BJ (cell line): ENCODE measurements at places on chromosomes 12 and 14. TPM values are rescaled to one million over a fixed set of nuclear protein-coding genes. Genes with fewer than 3 reads are reported as not detected.

- DNase-seq = peak; percentile 31
These were observed 6.2 kb downstream of the IFT43 start for GRCh38 chr14:75991753-75992152.

DNA sequence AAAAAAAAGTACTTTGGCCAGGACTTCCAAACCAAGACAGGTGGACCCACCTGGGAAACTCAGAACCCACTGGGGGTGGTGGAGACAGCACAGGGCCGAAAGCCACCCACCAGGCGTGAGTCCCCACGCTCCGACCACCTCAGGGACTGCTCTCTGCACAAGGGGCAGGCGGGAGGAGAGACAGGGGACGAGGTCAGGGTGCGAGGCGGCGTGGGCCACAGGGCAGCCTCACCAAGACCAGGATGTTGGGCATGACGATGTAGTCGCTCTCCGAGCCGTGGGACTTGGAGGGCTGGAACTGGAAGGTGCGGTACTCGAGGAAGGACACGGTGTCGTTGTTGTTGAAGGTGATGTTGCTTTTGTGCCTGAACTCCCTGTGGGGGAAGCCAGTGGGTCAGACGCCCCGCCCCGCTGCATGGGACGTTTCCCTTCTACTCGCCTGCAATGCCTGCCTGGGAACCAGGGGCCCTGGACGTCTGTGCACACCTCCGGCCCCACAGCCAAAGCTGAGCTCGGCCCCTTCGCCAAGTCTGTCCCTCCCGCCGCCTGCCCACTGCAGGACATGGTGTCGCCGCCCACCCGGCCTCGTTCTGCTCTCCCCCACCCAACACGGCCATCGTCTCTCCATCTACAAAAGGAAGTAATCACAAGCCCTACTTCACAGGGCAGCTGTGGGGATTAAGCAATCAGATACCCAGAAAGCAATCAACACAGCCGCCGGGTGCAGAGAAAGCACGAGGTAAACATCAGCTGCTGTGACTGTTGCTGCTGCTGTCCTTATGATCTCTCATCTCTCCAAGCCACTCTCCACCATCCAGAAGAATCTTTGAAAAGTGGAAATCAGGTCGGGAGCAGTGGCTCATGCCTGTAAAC, 48.7 kb downstream of the SCARB1 start:
- DNase-seq = no peak

SLCO1B3 gene
- polyA plus RNA-seq = not detected in 2 replicates

SYCP3 gene
- 0.10 TPM in 1 of 2 replicates, not detected in the other for polyA plus RNA-seq

DNA sequence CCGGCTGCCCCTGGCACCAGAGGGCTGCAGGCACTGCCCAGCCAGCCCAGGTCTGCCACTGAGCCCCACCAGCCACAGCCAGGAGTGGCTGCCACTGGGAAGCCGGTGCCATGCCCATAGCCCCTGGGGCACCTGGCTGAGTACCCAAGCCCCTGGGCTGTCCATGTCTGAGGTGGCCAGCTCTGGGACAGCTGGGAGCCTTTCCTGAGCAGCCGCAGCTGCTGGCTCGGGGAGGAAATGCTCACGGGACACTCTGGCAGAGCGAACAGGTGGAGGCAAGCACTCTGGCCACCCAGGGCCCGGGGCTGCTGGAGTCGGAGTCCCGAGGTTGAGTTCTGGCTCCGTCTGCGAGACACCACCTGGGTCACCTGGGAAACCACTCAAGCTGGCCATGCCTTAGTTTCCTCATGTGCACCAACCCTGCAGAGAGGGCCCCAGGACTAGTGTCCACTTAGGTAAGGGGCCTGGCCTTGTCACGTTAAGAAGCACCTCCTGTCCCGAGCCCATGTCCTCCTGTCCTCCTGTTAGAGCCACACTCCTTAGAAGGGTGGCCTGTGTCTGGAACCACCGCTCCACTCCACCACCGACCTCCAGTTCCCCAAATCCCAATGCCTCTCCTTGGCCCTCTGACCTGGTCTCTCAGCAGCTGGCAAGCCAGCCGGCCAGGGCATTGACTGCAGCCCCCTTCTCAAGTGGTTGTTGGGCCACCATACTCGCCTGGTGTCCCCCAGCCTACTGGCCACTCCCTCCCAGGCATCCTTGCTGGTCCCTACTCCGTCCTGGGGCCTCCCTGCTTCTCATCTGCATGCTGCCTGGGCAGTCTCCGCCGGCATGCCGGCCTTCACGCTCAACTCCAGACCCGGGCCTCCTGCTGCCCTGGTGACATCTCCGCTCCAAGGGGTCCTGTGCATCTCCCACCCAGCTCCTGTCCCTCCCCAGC, 45.3 kb downstream of the BEGAIN start:
- DNase-seq = no peak

TMEM253 gene
- polyA plus RNA-seq = 0.55 and 0.75 TPM in 2 replicates

GRCh38 chr12:124231980-124232653, 62.8 kb upstream of the RFLNA start:
- no peak for DNase-seq

SOX5 gene
- polyA plus RNA-seq = 0.13 and 0.16 TPM in 2 replicates

DNA sequence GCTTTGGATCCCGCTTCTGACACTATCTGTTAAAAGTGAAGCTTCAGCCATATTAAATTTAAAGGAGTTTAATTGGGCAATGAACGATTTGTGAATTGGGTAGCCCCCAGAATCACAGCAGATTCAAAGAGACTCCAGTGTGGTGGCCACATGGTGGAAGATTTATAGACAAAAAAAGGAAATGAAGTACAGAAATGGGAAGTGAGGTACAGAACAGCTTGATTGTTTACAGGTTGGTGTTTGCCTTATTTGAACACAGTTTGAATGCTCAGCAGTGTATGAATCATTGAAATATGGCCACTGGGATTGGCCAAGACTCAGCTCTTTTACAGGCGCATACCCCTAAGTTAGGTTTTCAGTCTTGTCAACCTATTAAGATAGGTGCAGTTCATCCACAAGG, 21.9 kb downstream of the CCDC91 start:
- DNase-seq = no peak

- DNase-seq = peak; percentile 78
These were observed 56.9 kb upstream of the E2F7 start for GRCh38 chr12:77122236-77122635.

GRCh38 chr12:86613311-86613710, 357.1 kb upstream of the MGAT4C start:
- no peak for DNase-seq

- DNase-seq = no peak
These were observed 452.4 kb upstream of the LRFN5 start for GRCh38 chr14:41154143-41154807.

TIMM9 gene
- 20.0 and 21.5 TPM in 2 replicates for polyA plus RNA-seq

GRCh38 chr14:93369713-93370266, 22.8 kb downstream of the COX8C start:
- DNase-seq = no peak

- no peak for DNase-seq
These were observed 103.5 kb upstream of the FRMD6 start for GRCh38 chr14:51548187-51548586.

DNA sequence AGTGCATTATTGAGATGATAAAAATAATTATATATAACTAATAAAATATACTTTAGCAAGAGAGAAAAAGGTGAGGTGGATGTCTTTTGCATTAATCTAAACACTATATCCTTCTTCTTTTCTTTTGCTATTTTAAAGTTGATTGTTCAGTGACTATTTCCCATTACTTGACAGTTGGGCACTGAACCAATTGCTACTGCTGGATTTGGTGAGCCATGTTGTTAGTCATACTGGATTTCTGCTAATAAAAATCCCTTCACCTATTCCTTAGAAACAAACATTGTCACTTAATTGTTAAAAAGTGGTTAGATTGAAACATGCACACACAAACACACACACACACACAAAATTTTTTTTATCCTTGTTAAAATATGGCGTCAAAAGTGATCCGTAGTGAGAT, 251.6 kb upstream of the ALG10 start:
- DNase-seq = no peak

PWP1 gene
- polyA plus RNA-seq = 53.4 and 73.8 TPM in 2 replicates

DNA sequence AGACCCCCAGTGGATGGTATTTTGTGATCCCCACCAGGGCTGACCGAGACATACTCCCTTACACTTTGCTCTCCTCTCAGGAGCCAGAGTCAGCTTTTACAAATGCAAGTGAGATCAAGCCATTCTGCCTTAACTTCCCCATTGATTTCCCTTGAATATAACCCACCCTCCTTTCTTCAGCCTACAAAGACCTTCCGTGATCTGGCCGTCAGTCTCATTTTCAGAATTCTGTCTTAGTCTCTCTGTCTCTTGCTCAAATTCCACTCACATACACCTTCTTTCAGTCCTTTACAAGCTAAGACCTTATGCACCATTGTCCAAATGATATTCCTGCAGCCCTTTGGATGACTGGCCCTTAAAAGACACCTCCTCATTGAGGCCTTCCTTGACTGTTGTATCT, 39.0 kb upstream of the ELK3 start:
- no peak for DNase-seq

DNA sequence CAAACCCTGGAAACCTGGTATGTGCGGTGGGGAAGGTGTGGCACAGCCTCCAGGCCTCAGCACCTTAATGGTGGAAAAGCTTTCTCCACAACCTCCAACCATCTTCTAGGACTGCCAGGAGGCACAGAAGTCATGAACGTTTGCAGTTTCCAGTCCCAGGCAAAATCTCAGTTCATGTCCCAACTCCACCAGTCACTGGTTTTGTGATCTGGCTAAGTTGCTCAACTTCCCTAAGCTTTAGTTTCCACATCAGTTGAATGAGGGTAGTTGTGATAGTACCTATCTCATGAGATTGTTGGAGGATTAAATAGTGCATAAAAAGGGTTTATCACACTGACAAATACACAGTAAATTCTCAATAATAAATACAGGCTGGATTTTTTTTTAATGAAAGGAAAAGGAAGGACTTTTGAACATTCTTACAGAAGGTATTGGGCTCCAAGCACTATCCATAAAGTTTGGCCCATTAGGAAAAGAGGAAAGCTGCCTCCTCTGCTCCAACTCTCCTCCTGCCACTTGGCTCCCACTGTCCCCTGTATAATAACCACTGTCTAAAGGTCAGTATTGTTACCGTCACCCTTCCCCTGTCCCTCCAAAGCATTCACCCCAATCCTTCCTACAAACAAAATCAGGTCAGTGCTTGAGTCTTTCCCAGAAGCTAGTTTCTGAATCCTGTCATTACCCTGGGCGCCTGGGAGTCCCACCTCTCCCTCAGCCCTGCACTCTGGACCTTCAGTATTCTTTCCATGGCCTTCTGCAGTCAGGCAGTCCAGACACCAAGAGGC, 6.3 kb downstream of the PCK2 start:
- DNase-seq = no peak

DNA sequence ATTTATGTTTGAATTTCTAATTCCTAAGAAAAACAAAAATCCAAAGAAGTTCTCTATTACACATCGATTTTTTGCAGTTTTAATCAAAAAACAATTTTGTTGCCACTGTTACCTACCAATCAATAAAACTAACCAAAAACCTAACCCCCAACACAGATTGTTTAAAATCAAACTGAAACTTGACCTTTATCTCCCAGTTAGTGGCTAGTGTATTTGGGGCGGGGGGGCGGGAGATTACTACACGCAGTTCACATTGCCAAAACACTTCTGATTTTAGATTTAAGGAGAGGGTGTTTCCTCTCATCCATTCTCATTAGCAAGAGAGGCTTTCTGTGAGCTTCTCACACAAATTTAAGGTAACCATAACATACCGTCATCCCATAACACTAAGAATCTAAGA, 6.4 kb downstream of the CDC42BPB start:
- no peak for DNase-seq

DNA sequence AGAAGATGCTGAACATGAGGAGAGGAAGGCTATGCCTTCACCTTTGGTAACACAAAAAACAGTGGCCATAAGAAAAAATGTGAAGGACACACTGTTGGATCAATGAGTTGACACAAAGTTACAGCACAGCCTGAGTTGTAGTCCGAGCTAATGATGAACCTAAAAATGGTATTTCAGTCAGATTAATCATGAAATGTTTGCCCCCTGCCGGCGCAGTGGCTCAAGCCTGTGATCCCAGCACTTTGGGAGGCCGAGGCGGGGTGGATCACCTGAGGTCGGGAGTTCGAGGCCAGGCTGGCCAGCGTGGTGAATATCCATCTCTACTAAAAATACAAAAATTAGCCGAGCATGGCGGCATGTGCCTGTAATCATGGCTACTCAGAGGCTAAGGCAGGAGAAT, 1.3 kb upstream of the CAPRIN2 start:
- DNase-seq = no peak
